ENCODE measurements at places on chromosomes 5 and 9. TPM values are rescaled to one million over a fixed set of nuclear protein-coding genes. Genes with fewer than 3 reads are reported as not detected.

DNA sequence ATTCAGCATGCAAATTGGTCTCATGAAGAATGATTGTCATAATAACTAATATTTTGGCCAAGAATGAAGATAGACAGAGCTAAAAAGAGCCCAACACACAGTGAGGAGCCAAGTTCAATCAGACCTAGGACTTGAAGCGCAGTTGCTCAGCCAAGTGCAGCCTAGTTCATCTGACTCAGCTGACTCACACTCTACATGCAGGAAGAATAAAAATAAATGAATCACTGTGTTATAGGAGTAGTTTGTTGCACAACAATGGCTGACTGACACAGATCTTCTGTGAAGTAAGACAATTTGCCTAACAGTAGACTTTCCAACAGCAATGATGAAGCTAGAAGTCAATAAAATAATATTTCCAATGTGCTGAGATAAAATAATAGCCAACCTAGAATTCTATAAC lies 261.5 kb downstream of the CEMIP2 start:
- DNase-seq, result no peak

- DNase-seq, result no peak
Measured at GRCh38 chr5:180790020-180790419, 12.6 kb downstream of the MGAT1 start.

GRCh38 chr5:123036391-123037103 lies at the start of gene PPIC:
PPIC (minus strand) TSS chr5:123036725; CDS start chr5:123036625, 100 bp downstream.
- DNase-seq, result peak; percentile 65

GRCh38 chr9:10873999-10874398 lies 261.2 kb upstream of the PTPRD start:
- no peak for DNase-seq

GRCh38 chr5:155556700-155557099 lies 543.1 kb downstream of the KIF4B start:
- no peak for DNase-seq

GRCh38 chr9:1653282-1653681 lies 361.9 kb upstream of the SMARCA2 start:
- no peak for DNase-seq

- DNase-seq, result no peak
Measured at GRCh38 chr5:79056847-79057246, 12.6 kb downstream of the DMGDH start.

- no peak for DNase-seq
Measured at GRCh38 chr5:74316064-74316603, 324.4 kb downstream of the ENC1 start.

- DNase-seq, result no peak
Measured at GRCh38 chr9:76401580-76402354, 7.5 kb upstream of the RFK start.

The GADD45G gene
- total RNA-seq, result 23.8 TPM

The IFNK gene
- total RNA-seq, result not detected

The RFX3 gene
- 8.0 TPM for total RNA-seq

Measured in omental fat pad (tissue), 4 donors.